ENCODE measurements at places on chromosomes 3 and 15.

GRCh38 chr3:132652640-132653270 lies 6.9 kb downstream of the ACAD11 start:
- peak; percentile 33 for DNase-seq

DNA sequence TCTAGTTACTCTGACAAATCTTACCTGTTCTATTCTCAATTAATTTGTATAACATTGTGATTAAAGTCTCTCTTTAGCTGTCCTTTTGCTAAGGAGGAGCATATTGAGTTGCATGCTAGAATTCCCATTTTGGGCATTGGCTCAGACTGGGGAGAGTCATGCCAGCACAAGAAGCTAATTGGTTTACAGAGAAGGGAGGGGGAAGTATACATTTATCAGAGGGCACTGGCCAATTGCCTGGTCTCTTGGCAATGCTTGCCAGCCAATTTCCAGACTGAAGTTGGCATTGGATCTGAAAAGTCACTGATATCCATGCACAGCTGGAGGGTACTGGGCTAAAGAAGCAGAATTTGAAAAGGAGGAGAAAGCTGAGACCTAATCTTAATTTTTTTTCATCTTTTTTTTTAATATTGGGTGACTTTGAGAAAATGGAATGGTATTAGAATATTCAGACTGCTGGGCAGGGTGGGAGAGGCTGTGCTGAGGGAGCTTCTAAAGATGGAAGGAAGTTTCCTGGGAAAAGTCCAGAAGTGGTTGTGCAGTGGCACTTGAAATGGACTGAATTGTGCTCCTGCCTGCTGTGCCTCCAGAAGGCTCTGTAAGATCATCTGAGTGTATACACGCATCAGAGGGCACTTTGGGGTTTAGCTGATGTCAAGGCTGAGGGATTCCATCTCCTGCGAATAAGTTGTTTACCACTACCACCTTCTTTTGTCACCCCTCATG lies 365.2 kb upstream of the DPH6 start:
- DNase-seq: no peak

GRCh38 chr3:56157693-56158362 lies 310.4 kb downstream of the ERC2 start:
- DNase-seq: peak; percentile 10

DNA sequence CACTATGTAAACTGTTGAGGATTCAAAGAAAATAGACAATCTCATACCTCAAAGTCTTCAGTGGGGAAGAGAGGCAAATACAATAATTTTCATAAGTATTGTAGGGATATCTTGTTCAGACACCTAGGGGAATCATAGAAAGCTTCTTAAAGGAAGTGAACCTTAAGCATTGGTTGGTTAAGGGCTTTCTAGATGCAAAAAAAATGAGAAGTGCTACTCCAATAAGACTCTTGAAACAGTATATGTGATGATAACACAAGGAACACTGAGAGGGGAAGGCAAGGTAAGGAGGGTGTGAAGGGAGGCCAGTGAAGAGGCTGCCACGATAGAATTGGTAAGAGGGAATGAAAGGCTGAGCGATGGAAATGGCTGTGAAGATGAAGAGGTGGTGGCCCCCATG lies 104.1 kb downstream of the TPRG1 start:
- DNase-seq: no peak

GRCh38 chr15:31970007-31970406 lies 60.3 kb upstream of the CHRNA7 start:
- no peak for DNase-seq

GRCh38 chr3:192422997-192423342 lies 304.4 kb downstream of the FGF12 start:
- DNase-seq: no peak

DNA sequence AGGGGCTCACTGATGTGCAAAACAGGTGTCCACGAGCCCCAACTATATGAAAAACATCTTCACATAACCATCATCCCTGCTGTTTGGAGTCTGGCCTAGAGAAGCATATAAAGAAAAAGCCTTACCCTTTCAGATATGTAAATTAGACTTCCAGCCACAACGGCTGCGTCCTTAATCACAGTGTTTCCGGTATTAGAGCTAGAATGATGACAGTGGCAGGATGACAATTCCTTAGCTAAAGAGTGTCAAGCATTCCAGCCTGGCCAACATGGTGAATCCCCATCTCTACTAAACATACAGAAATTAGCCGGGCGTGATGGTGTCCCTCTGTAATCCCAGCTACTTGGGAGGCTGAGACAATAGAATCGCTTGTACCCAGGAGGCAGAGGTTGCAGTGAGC lies 19.5 kb upstream of the SAMD7 start:
- DNase-seq: no peak

DNA sequence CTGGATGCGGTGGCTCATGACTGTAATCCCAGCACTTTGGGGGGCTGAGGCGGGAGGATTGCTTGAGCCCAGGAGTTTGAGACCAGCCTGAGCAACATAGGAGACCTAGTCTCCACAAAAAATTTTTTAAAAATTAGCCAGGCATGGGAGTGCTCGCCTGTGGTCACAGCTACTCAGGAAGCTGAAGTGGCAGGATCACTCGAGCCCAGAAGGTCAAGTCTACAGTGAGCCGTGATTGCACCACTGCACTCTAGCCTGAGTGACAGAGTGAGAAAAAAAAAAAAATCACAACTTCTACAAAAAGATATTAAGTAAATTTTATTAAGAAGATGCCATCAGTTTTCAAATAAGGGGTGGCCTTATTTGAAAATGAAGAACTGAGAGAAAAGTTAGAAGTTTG lies 11.9 kb upstream of the PLA2G4D start:
- DNase-seq: no peak
